ENCODE measurements at places on chromosomes 5 and 9. TPM values are rescaled to one million over a fixed set of nuclear protein-coding genes. Genes with fewer than 3 reads are reported as not detected.

Gene TNFAIP8
- total RNA-seq, result 295 TPM

Gene ARHGEF39
- 10.7 TPM for total RNA-seq

Gene ELAVL2
- not detected for total RNA-seq

Gene ANXA2R
- 6.0 TPM for total RNA-seq

Gene IL17B
- not detected for total RNA-seq

Gene TEK
- total RNA-seq, result not detected

Gene NRG2
- 0.24 TPM for total RNA-seq

Gene PCDHA1
- not detected for total RNA-seq

DNA sequence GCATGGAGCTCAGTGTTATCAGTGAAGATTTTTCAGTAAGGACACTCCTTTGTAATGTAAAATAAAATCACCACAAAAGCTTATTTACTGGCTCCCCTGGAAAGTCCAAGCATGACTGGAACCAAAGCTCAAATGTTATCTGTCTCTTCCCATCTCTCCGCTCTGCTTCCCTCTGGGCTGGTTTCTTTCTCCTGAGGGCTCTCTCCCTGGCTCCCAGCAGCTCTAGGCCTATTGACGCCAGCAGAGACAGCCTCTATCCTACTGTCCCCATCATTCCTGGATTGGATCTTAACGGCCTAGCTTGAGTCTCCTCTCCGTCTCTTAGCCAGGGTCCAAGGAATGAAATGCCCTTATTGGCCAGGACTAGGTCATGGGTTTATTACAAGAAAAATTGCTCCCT, 86.1 kb downstream of the TMEM167A start:
- no peaks in the 10 kb centered on the region for H3K4me1 ChIP-seq
- H3K4me3 ChIP-seq, result no peak overlapping the region
- no peak overlapping the region for H3K27ac ChIP-seq
- no peaks in the 10 kb centered on the region for H3K36me3 ChIP-seq
- no peak for DNase-seq
- no peaks in the 10 kb centered on the region for H3K27me3 ChIP-seq

GRCh38 chr5:96198356-96199058, 234.5 kb downstream of the PCSK1 start:
- H3K4me3 ChIP-seq, result no peak overlapping the region
- no peaks in the 10 kb centered on the region for H3K27me3 ChIP-seq
- no peak for DNase-seq
- no peak overlapping the region for H3K27ac ChIP-seq
- H3K4me1 ChIP-seq, result no peaks in the 10 kb centered on the region

DNA sequence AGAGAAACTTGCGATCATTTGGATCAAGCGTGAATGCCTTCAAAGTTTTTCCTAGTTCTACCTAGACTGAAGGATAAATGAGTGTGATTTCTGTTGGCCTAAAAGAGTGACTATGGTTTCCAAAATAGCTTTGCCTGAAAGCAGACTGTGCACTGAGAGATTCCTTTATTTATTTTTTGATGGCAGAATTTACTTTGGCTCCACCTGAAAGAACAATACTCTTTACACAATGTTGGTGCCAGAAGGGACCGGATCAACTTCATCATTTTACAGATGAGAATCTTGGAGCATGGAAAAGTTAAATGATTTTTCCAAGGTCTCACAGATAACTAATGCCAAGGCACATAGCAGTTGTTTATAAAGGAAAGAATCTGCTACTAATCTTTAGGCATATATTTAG, 199.6 kb downstream of the KCTD16 start:
- no peaks in the 10 kb centered on the region for H3K27me3 ChIP-seq
- DNase-seq, result no peak
- H3K27ac ChIP-seq, result no peak overlapping the region

DNA sequence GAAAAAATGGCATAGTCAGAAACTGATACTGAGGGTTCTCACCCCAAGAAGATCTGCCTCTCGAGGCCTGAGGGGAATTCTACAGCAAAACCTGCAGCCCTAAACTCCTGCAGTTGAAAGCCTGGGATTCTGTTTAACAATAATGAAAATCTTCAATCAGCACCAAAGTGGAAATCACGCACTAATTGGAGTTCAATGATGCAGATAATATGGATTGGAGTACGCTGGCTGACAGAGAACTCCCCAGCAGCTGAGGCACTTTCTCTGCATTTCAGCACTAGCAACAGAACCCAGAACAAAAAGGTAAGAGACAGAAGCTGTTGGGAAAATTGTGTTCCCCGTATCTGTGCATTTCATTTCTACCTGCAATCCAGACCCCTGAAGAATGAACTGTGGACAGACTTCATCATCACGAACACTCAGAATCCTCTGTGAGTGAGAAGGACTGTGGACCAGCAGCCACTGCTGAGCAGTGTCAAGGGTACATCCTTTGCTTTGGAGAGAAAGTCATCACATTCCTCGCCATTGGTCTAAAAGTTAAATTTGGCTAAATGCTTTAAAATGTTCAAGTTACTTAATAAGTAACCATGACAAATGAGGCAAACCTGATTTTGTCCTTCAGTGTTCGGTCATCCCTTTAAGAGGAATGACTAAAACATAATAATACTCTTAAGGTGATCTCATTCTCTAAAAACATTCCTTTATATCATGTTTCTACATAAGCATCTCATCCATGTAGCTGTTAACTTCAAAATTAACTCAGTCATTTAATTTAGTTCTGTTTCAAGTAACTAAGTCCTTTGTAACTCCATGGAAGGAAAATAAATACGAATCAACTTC, 126.1 kb downstream of the GAS1 start:
- no peak overlapping the region for H3K27ac ChIP-seq
- DNase-seq, result no peak
- H3K4me3 ChIP-seq, result no peak overlapping the region
- H3K4me1 ChIP-seq, result no peaks in the 10 kb centered on the region
- no peaks in the 10 kb centered on the region for H3K36me3 ChIP-seq

DNA sequence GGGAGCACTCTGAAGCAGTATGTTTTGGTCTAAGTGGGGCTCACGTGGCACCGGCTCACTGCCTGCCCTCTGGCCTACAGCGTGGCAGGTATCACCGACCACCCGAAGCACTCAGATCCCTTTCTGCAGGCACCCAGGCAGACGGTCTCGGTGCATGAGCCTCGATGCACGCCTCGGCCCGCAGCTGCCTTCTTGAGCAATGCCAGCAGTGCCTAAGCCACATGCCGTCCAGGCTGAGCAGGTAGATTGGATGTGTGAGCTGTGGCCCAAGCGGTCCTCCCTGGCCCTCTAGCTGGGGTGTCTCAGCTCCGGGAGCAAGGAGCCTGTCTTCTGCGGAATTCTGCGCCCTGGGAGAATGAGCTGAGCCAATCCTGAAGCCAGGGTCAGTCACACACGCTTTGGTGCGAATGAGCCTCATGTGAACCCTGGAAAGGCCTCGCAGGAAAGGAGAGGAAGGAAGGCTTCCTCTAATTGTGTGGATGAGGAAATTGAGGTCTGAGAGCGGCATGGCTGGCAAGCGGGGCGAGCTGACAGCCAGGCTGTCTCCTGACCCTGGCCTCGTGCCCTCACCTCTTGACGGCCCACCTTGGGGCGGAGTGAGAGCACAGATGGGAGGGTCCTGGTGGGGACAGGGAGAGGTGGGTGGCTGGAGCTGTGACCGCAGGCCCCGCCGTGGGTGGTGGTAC, 14.4 kb downstream of the RXRA start:
- no peak overlapping the region for H3K27ac ChIP-seq
- H3K4me3 ChIP-seq, result no peak overlapping the region
- no peaks in the 10 kb centered on the region for H3K27me3 ChIP-seq
- no peak for DNase-seq

DNA sequence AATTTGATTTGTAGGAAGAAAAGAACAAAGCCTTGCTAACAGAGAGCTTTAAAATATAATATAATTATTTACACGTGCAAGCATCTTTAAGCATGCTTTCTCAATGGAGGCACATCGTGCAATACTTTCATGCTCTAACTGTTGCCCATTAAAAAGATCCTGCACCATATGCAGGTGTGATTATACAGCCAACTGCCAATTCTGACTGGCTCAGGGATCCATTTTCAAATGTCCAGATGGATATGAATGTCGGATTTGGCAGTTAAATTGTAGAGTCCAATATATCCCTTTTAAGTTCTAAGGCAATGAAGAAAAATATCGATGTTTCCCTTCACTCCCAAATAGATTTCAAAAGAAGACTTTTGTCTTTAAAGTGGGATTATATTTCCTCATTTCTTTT, 416.4 kb upstream of the CD180 start:
- no peaks in the 10 kb centered on the region for H3K27me3 ChIP-seq
- no peaks in the 10 kb centered on the region for H3K36me3 ChIP-seq
- no peak for DNase-seq
- H3K4me3 ChIP-seq, result no peak overlapping the region

- H3K27me3 ChIP-seq, result peaks cover 28% of the 10 kb centered on the region
- no peaks in the 10 kb centered on the region for H3K4me1 ChIP-seq
- H3K36me3 ChIP-seq, result no peaks in the 10 kb centered on the region
- H3K27ac ChIP-seq, result no peak overlapping the region
- DNase-seq, result no peak
These were observed 30.7 kb upstream of the AIF1L start for GRCh38 chr9:131065599-131065998.

DNA sequence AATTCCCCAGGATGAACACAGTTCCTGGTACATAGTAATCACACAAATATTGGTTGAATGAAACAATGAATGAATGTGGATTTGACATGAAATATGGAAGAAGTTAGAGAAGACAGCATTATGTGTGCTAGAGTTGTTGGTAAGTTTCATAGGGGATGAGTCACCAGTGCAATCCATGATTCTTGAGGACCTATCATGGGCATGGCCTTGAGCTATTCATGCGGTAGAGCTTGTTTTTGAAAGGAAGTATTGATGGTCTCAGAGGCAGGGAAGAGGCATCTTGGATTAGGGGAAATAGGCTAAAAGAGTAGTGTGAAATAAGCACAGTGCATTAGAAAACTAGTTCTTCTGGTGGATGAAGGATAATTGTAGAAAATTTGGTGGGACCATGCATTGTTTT, 22.1 kb downstream of the SPATA31D1 start:
- H3K27ac ChIP-seq, result no peak overlapping the region
- no peaks in the 10 kb centered on the region for H3K36me3 ChIP-seq
- no peaks in the 10 kb centered on the region for H3K27me3 ChIP-seq
- H3K4me1 ChIP-seq, result no peaks in the 10 kb centered on the region
- DNase-seq, result no peak

DNA sequence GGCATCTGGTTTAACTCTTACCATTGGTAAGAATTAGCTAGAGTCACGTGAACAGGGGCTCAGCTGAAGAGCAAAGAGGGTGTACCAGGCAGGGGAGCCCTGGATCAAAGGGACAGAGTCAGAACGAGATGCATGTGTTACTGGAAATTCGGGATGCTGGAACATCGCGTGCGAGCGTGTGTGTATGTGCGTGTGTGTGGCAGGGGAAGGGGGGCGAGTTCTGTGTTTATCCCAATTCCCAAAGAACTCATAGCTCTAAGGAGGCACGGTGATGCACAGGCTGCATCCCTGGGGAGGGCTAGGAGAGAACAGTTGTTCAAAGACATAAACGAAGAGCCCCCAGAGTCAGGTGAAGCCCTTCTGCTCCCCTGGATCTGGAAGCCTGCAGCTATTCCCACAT, 353.3 kb downstream of the GADD45G start:
- H3K27ac ChIP-seq, result no peak overlapping the region
- H3K4me1 ChIP-seq, result peaks cover 13% of the 10 kb centered on the region
- no peak overlapping the region for H3K4me3 ChIP-seq
- DNase-seq, result no peak

GRCh38 chr5:137453483-137454080, 45.5 kb downstream of the SPOCK1 start:
- no peaks in the 10 kb centered on the region for H3K36me3 ChIP-seq
- H3K4me1 ChIP-seq, result no peaks in the 10 kb centered on the region
- H3K27ac ChIP-seq, result no peak overlapping the region
- no peak for DNase-seq

- H3K27me3 ChIP-seq, result no peaks in the 10 kb centered on the region
- no peak overlapping the region for H3K27ac ChIP-seq
- H3K4me1 ChIP-seq, result no peaks in the 10 kb centered on the region
- no peak for DNase-seq
These were observed 126.1 kb downstream of the STARD4 start for GRCh38 chr5:111385970-111386831.

DNA sequence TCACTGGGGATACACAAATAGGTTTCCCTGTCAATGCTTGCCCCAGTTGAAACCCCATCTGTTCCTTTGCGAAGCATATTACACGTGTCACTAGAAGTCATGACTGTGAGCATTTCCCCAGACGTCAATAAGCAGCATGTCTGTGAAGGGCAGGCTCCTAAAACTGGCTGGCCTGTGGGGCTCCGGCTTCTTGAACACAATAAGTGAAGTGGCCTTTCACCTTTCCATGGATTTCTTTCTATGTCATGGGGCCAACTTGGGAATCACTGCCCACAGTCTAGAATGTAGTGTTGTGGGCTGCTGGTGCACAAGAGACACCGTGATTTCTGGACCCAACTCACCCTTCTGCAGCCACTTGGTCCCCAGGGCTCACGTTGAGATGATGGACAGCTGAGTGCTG, 60.4 kb upstream of the CTSL start:
- H3K27ac ChIP-seq, result no peak overlapping the region
- no peaks in the 10 kb centered on the region for H3K36me3 ChIP-seq
- no peaks in the 10 kb centered on the region for H3K4me1 ChIP-seq
- no peak overlapping the region for H3K4me3 ChIP-seq
- no peaks in the 10 kb centered on the region for H3K27me3 ChIP-seq
- DNase-seq, result no peak

DNA sequence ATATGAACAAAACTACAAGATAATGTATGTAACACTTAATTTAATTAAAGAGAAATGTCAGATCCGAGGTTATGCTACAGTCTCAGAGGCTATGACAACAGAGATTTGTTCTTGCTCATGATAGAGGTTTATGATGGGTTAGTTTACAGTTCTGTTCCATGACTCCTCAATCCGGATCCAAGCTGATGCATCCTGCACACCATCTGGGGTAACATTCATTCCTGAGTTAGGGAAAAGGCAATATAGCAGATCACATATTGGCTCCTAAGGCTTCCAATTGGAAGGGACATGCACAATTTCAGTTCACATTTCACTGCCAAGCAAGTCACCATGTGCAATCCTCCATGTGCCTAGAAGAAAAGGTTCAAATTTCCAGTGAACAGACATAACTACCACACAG, 40.4 kb downstream of the ABLIM3 start:
- DNase-seq, result no peak
- H3K4me1 ChIP-seq, result no peaks in the 10 kb centered on the region
- no peak overlapping the region for H3K27ac ChIP-seq
- no peak overlapping the region for H3K4me3 ChIP-seq
- no peaks in the 10 kb centered on the region for H3K36me3 ChIP-seq

- H3K27ac ChIP-seq, result no peak overlapping the region
- H3K27me3 ChIP-seq, result no peaks in the 10 kb centered on the region
- no peak overlapping the region for H3K4me3 ChIP-seq
These were observed 46.5 kb upstream of the FKTN start for GRCh38 chr9:105511446-105511845.

GRCh38 chr5:15897656-15898055, 281.9 kb downstream of the MARCHF11 start:
- no peak overlapping the region for H3K27ac ChIP-seq
- no peaks in the 10 kb centered on the region for H3K4me1 ChIP-seq
- DNase-seq, result no peak

- no peak overlapping the region for H3K4me3 ChIP-seq
- no peak overlapping the region for H3K27ac ChIP-seq
- no peak for DNase-seq
- H3K4me1 ChIP-seq, result no peaks in the 10 kb centered on the region
These were observed 244.7 kb upstream of the GRAMD2B start for GRCh38 chr5:126178521-126178920.

All from CD8-positive, alpha-beta memory T cell (primary cell).